ENCODE measurements at places on chromosomes 5 and 9. TPM values are rescaled to one million over a fixed set of nuclear protein-coding genes. Genes with fewer than 3 reads are reported as not detected.

DNA sequence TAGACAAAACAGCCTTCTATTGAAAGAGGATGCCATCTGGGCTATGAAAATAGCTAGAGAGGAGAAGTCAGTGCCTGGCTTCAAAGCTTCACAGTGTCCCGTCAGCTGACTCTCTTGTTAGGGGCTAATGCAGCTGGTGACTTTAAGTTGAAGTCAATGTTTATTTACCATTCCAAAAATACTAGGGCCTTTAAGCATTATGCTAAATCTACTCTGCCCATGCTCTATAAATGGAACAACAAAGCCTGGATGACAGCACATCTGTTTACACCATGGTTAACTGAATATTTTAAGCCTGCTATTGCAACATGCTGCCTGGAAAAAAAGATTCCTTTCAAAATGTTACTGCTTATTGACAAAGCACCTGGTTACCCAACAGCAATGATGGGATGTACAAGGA is 309.1 kb downstream of the NTRK2 start:
- H3K27ac ChIP-seq, result no peak overlapping the region
- H3K27me3 ChIP-seq, result peaks cover 2% of the 10 kb centered on the region
- H3K4me1 ChIP-seq, result no peaks in the 10 kb centered on the region
- H3K4me3 ChIP-seq, result no peak overlapping the region

DNA sequence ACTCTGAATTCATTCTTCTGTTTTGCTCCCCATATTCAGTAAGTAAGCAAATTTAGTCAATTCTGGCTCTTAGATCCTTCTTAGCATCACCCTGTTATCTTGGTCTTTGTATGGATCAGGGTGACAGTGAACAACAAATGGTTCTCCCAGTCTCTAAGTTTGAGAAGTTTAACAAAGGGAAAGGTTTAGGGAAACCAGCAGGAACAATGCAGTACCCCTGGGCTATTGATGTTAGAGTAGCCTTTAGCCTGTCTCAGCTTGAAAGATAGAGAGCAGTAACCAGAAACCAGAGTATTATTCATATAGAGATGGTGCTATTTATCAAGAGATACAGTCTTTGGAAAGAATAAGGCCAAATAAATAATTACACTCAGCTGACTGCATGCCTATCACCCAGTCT is 241.8 kb downstream of the CDH12 start:
- no peak for DNase-seq
- no peaks in the 10 kb centered on the region for H3K4me1 ChIP-seq
- no peak overlapping the region for H3K27ac ChIP-seq
- no peak overlapping the region for H3K4me3 ChIP-seq

DNA sequence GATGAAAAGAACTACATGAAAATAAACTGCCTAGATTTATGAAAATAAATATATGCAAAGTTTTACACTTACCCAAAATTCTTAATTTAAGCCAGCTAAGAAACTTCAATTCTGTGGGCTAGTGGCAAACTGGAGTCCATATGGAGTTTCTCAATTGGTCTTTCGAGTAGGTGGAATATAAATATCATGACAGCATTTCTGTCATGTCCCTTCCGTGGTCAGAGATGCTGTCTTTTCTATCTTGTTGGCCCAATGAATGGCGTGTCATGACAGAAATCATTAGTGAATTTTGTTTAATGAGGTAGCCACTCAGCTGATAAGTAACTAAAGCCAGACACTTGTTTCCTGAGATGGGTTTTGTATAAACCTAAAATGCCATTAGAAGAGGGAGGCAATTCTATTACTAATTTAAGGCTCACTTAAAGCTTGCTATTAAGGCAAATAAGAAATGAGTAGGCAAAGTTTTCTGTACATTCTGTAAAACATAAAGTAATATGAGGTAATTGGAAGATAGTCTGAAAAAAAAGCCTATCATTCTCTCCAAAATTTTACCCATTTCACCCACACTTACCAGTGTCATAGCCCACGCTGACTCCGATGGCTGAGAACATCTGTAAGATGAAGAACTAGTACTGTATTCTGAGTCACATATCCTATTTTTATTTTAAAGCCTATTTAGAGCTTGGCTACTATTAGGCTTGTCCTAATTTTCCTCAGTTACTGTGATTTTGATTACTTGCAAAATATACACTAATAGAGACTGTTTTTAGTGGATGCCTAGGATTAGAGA is 419.3 kb upstream of the MEF2C start:
- H3K36me3 ChIP-seq, result no peaks in the 10 kb centered on the region
- H3K27me3 ChIP-seq, result no peaks in the 10 kb centered on the region
- no peak for DNase-seq
- no peak overlapping the region for H3K4me3 ChIP-seq
- no peak overlapping the region for H3K27ac ChIP-seq
- no peaks in the 10 kb centered on the region for H3K4me1 ChIP-seq

DNA sequence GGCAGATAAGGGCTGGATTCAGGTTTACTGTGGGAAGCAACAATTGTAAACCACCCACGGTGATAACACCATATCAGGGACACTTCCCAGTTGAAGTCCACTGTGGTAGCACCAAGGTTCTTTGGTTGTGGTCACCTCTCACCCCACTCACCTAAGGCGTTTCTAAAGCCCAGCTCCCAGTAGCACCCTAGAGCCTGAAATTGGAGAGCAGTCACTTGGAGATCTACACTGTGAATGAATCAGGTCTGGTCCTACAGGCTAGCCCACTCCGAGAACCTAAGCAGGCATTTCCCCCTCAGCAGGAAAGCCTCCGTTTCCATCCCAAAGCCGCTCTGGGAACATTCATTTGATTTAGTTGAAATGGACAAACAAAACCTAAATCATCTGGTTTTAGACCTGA is 191.3 kb downstream of the TTC39B start:
- no peak for DNase-seq
- H3K4me3 ChIP-seq, result no peak overlapping the region
- peaks cover 12% of the 10 kb centered on the region for H3K27me3 ChIP-seq
- no peaks in the 10 kb centered on the region for H3K36me3 ChIP-seq

DNA sequence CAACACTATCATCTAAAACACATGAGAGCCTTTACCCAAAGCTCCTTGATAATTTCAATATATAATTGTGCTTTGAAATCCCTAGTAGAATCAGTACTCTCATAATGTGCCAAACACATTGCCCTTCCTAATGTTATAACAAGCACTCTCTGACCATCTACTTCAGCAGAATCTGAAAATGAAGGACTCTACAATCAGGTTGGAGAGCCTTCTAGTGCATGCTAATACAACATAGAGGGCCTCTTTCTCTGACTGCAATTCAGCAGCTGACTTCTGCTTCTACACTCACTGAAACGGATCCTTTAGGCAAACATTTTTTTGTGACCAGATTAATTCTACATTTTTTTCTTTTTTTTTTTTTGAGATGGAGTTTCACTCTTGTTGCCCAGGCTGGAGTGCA is 155.6 kb downstream of the EPB41L4A start:
- no peak for DNase-seq
- H3K27ac ChIP-seq, result no peak overlapping the region
- H3K4me1 ChIP-seq, result no peaks in the 10 kb centered on the region
- no peak overlapping the region for H3K4me3 ChIP-seq

- H3K4me1 ChIP-seq, result peaks cover 50% of the 10 kb centered on the region
- H3K27me3 ChIP-seq, result no peaks in the 10 kb centered on the region
- H3K4me3 ChIP-seq, result no peak overlapping the region
Observed at GRCh38 chr9:131650254-131650653, 89.6 kb downstream of the RAPGEF1 start.

DNA sequence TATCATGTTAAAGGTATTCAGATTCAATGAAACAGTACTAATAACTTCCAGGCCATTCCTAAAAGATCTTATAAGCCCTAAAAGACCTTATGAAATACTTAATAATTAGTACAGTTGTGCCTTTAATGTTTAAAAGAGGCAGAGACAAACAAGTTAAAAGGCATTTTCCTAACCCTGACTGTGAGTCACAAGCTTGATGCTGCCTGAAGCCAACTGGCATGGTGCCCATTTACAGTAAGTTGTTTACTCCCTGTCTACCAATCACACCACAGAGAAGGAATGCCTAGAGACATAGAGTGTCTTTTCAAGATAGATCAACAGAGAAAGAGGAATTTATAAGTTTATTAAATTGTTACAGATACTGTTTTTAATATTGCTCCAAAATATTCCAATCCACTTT is 47.8 kb downstream of the NR3C1 start:
- no peak overlapping the region for H3K27ac ChIP-seq
- H3K36me3 ChIP-seq, result peaks cover 8% of the 10 kb centered on the region
- peaks cover 44% of the 10 kb centered on the region for H3K4me1 ChIP-seq
- no peaks in the 10 kb centered on the region for H3K27me3 ChIP-seq
- DNase-seq, result no peak
- H3K4me3 ChIP-seq, result no peak overlapping the region

SPATA31E1 gene
- not detected for total RNA-seq

PCDHGC5 gene
- not detected for total RNA-seq

All from activated CD4-positive, alpha-beta T cell treated with anti-CD3 and anti-CD28 coated beads, Interleukin-2, amount 10 ng/mL, durations not matched to agents 24 days and 14 days (primary cell).